ENCODE measurements at places on chromosomes 5 and 9.
A peak's percentile ranks its signal among the peaks of the same experiment; 100 is the strongest.

GRCh38 chr9:4298255-4299004, 1.4 kb downstream of the GLIS3 start:
- DNase-seq, result peak; percentile 50

DNA sequence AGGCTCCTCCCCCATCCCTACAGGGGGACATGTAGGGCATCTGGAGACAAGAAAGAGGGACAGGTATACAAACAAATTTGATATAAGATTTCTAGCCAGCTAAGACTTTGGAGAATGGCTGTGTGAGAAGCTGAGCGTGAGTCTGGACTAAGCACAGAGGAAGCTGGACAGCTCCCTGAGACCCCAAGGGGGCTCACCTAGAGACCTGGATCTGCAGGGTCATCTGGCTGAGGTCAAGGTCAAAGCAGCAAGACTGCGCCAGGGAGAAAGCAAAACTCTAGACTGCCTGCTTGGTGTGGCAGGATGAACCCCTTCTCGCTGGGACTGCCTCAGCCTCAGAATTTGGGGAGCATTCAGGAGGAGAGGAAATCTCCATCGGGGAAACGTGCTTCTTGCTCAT, 8.0 kb upstream of the GSN start:
- DNase-seq, result no peak

DNA sequence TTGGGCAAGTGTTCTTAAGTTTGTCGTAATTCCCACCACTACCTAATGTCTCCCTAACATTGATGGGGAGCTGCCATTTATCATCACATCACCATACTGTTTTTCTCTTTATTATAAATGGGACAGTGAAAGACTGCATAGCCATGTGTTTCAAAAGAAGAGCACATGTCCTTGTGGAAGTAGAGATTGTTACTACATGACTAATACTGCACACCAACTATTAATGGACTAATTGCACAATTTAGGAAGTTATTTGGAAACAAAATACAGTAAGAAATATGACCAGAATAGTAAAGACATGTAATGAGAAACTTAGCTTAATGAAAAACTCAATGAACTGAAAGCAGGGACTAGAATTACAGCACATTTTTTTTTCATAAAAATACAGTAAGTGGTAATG, 12.0 kb upstream of the ELOVL7 start:
- DNase-seq, result no peak

- DNase-seq, result no peak
These were observed 11.3 kb downstream of the AHRR start for GRCh38 chr5:332843-333242.

GRCh38 chr5:161546095-161546469, 443 bp downstream of the GABRB2 start:
- DNase-seq, result no peak

- no peak for DNase-seq
These were observed 44.6 kb upstream of the SEMA4D start for GRCh38 chr9:89542401-89543021.
